Karpas-422 (cell line): ENCODE measurements at places on chromosomes 2 and 18.

DNA sequence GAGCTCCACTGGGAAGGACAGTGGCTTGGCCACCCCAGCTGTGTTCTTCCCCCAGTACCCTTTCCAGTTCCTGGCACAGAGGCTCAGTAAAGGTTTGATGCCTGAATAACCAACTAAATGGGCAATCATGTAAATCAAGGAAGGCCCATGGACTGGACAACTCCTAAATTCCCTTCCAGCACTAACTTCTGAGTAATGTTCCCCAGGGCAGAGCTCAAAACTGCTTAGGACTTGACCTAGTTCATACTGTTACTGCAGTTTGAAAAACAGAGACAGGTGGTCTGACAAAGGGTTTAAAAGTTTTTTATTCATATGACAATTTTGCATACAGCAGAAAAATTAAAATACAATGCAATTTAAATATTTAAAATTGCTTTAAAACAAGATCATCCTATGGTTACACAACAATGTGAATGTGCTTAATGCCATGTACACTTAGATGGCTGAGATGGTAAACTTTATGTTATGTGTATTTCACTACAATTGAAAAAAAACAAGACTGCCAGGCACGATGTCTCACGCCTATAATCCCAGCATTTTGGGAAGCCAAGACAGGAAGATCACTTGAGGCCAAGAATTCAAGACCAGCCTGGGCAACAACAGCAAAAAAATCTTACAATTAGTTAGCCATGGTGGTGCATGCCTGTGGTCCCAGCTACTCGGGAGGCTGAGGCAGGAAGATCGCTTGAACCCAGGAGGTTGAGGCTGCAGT lies 26.2 kb downstream of the PCBP1 start:
- DNase-seq = no peak

DNA sequence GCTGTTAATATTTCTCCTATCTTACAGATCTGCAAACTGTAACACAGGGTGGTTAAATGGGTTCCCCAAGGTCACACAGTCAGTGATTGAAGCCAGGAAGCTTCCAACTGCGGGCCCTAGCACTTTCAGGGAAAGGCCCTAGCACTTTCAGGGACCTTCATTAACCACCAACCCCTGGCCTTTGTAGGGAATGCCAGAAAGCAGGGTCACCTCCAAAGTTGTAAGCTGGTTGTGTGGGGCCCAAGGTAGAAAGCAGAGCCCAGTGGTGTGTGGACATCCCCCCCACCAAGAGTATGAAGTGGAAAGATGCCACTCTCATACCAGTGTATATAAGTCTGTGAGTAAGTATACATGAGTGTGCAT lies 4.4 kb downstream of the DLX2 start:
- DNase-seq = peak; percentile 45

- no peak for DNase-seq
These were observed 1396.1 kb upstream of the TMEFF2 start for GRCh38 chr2:193590831-193591230.

DNA sequence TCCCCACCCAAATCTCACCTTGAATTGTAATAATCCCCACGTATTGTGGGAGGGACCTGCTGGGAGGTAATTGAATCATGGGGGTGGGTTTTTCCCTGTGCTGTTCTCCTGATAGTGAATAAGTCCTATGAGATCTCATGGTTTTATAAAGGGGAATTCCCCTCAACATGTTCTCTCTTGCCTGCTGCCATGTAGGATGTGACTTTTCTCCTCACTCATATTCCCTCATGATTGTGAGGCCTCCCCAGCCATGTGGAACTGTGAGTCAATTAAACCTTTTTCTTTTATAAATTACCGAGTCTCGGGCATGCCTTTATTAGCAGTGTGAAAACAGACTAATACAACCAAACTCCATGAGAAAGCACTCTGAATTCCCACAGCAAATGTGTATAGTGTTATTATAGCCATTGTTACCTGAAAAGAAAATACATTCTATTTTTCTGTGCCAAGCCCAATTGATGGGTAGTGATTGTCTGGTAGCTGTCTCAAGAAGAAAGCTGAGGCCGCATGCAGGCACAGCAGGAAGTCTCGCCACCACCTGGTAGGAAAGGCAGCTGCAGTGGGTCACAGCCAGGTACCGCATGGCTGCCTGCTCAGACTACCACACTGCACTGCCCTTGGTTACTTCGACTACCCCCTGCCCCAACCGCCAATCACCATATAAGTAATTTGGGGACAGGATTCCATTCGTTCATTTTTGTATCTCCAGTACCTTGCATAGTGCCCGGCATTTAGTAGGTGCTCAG lies 10.3 kb upstream of the ZBTB7C start:
- peak; percentile 69 for DNase-seq
